Naive B cell (primary cell): ENCODE measurements at places on chromosomes 11 and 22. TPM values are rescaled to one million over a fixed set of nuclear protein-coding genes. Genes with fewer than 3 reads are reported as not detected.

PDE2A gene
- polyA plus RNA-seq = not detected

CHRNA10 gene
- 0.27 TPM for polyA plus RNA-seq

DHCR7 gene
- 16.5 TPM for polyA plus RNA-seq

RHBDD3 gene
- polyA plus RNA-seq = 2.9 TPM

MUC2 gene
- not detected for polyA plus RNA-seq

ZNRF3 gene
- 0.15 TPM for polyA plus RNA-seq

HTR3A gene
- polyA plus RNA-seq = 5.2 TPM

MS4A7 gene
- polyA plus RNA-seq = 31.5 TPM

VSTM5 gene
- polyA plus RNA-seq = not detected

DNA sequence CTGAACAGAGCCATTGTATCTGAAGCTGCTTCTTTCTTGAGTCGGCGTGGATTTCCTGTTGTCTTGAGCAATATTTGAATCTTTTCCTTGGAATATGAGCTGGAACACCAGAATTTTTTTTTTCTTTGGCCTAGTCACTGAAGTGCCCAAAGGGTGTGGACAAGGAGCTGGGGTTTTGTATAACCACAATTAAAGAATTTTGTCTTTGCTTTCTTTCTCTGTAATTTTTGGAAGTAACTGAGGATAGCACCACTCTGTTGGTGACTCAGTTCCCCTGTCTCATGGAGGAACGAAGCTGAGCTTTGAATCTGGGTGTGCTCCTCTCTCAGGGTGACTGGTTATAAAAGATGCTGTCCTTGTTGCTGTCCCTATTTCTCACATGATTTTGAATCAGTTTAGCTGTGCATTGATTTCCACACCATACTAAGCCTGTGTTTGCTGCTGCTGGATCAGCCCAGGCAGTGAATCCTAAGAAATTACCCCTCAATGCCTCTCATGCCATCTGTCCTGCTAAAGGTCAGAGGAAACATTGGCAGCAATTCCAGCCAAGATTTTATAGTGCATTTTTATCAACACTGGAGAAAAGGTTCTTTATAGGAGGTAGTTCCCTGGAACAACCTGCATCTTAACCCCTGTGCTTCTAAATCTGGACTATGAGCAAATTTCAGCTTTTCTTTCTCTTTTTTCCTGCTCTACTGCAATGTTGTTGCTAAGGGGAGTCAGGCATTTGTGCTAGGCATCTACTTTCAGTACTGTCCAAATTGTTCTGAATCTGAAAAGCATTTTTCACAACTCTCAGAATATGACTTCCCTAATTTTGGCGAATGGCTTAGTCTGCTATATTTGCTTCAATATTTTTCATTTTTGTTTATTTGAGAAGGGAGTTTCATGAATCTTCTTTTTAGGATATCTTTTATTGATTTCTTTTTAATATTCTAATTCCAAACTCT is 540.8 kb downstream of the SOX6 start:
- no peak overlapping the region for H3K4me3 ChIP-seq
- no peaks in the 10 kb centered on the region for H3K4me1 ChIP-seq
- no peak for DNase-seq
- no peaks in the 10 kb centered on the region for H3K36me3 ChIP-seq
- H3K27ac ChIP-seq = no peak overlapping the region
- peaks cover 8% of the 10 kb centered on the region for H3K27me3 ChIP-seq

GRCh38 chr11:6856871-6857270 is 6.0 kb upstream of the OR10A2 start:
- no peak overlapping the region for H3K27ac ChIP-seq
- H3K4me3 ChIP-seq = no peak overlapping the region
- H3K4me1 ChIP-seq = no peaks in the 10 kb centered on the region
- no peak for DNase-seq
- H3K27me3 ChIP-seq = no peaks in the 10 kb centered on the region

DNA sequence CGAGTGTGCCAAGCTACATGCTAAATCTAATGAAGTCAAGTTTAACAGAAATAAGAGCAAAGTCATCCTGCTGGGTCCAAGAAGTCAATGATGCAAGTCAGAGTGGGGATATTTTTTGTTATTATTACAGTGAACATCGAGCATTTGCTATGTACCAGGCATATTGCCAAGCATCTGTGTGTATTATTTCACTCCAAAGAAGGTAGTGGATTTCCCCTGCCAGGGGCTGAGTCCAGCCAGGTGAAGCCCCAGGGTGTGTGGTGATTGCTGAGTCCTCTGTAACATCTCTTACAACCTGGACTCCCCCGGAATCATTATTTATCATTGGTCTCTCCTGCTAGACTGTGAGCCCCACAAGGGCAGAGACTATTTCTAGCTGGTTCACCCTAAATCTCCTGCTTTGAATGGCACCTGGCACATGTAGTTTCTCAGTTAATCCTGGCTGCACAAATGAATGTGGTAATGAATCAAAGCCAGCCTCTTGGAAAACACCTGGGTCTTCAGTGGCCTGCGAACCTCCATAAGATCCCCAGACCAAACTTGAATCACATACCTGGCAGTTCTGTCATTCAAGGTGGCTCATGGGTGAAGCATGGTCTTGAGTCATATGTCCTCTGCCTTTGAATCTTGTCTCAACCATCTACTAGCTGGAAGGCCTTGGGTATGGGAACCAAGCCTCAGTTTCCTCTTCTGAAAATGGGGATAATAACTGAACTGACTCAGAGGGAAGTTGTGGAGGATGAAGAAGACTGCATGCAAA is 549.2 kb downstream of the MIAT start:
- no peaks in the 10 kb centered on the region for H3K36me3 ChIP-seq
- peak overlapping the region; percentile 27 for H3K4me3 ChIP-seq
- H3K27me3 ChIP-seq = peaks cover 9% of the 10 kb centered on the region
- DNase-seq = no peak

GRCh38 chr22:27113211-27113635 is 455.8 kb downstream of the MIAT start:
- H3K36me3 ChIP-seq = peaks cover 8% of the 10 kb centered on the region
- DNase-seq = no peak
- H3K4me3 ChIP-seq = no peak overlapping the region
- no peaks in the 10 kb centered on the region for H3K4me1 ChIP-seq
- H3K27me3 ChIP-seq = peaks cover 22% of the 10 kb centered on the region
- no peak overlapping the region for H3K27ac ChIP-seq

- peaks cover 56% of the 10 kb centered on the region for H3K4me1 ChIP-seq
- peaks cover 10% of the 10 kb centered on the region for H3K36me3 ChIP-seq
- H3K27ac ChIP-seq = peak overlapping the region; percentile 100
- no peaks in the 10 kb centered on the region for H3K27me3 ChIP-seq
- no peak for DNase-seq
These were observed 21.4 kb downstream of the CD44 start for GRCh38 chr11:35160246-35160824.

GRCh38 chr22:33652615-33653014 is 267.7 kb downstream of the LARGE1 start:
- peaks cover 63% of the 10 kb centered on the region for H3K36me3 ChIP-seq
- H3K27ac ChIP-seq = no peak overlapping the region
- H3K4me3 ChIP-seq = no peak overlapping the region
- no peaks in the 10 kb centered on the region for H3K27me3 ChIP-seq

- H3K4me1 ChIP-seq = no peaks in the 10 kb centered on the region
- H3K4me3 ChIP-seq = no peak overlapping the region
- H3K27me3 ChIP-seq = peaks cover 21% of the 10 kb centered on the region
- H3K27ac ChIP-seq = no peak overlapping the region
These were observed 121.6 kb downstream of the LDLRAD3 start for GRCh38 chr11:36065436-36065835.

DNA sequence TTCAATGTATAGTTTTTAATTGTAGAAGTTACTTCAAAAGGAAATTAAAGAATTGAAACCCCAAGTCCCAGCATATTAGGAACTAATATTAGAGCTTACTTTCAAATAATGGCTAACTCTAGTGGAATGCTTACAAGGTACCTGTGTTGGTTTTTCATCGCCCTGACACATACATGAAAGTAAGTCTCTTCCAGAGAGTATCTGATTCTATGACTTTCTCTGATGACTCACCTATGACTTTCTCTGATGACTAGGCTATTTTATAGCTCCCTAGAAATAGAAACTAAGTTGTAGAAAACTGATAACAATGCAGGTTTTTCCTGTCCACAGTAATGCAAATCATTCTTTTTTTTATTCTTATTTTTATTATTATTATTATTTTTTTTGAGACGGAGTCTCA is 33.6 kb upstream of the MMP7 start:
- H3K27ac ChIP-seq = peak overlapping the region; percentile 42
- no peak for DNase-seq
- H3K4me3 ChIP-seq = no peak overlapping the region
- no peaks in the 10 kb centered on the region for H3K27me3 ChIP-seq
- peaks cover 43% of the 10 kb centered on the region for H3K4me1 ChIP-seq
- peaks cover 5% of the 10 kb centered on the region for H3K36me3 ChIP-seq

DNA sequence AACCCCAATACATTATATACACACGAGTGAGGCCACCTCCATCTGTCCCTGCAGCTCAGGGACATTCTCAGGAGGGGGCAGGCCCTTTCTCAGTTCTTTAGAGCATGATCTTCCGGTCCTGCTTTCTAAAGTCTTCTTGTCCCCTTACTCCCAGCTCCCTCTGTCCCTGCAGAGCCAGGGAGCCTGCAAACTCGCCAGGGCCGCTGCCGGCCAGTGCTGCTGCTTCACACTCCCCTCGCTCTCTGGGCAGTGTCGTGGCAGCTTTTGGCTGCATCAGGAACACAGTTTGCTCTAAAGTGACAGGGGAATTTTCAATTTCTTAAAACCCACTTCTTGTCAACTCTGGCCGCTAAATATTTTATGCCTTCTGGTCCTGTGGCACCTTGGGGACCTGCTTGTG is 130.1 kb upstream of the NARS2 start:
- H3K27ac ChIP-seq = no peak overlapping the region
- H3K27me3 ChIP-seq = peaks cover 16% of the 10 kb centered on the region
- no peaks in the 10 kb centered on the region for H3K36me3 ChIP-seq
- no peak for DNase-seq
- H3K4me3 ChIP-seq = no peak overlapping the region
- H3K4me1 ChIP-seq = no peaks in the 10 kb centered on the region

DNA sequence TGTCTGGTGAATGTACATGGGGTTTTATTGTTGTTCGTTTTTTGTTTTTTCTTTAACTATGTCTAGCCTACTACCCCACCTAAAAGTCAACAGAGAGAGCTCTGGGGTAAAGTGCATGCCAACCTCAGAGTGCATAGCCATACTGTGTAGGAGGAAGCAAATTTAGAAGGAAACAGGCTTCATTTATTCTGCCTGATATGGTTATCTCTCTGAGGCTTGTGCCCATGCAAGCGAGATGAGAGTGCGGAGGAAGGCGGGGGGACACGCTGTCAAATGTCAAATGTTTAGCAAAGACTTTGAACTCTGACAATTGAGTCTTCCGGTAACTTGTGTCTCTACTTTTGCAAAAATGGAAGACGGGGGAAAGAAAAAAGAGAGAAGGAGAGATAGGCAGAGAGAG is 295.5 kb downstream of the ETS1 start:
- H3K36me3 ChIP-seq = no peaks in the 10 kb centered on the region
- H3K4me3 ChIP-seq = peak overlapping the region; percentile 59
- peak; percentile 79 for DNase-seq
- peaks cover 78% of the 10 kb centered on the region for H3K4me1 ChIP-seq

- peak overlapping the region; percentile 80 for H3K27ac ChIP-seq
- peaks cover 15% of the 10 kb centered on the region for H3K27me3 ChIP-seq
- DNase-seq = no peak
- no peaks in the 10 kb centered on the region for H3K36me3 ChIP-seq
- peaks cover 36% of the 10 kb centered on the region for H3K4me1 ChIP-seq
These were observed 8.7 kb upstream of the GDPD5 start for GRCh38 chr11:75534259-75535069.

GRCh38 chr11:87322568-87322967 is 284.8 kb downstream of the TMEM135 start:
- no peaks in the 10 kb centered on the region for H3K36me3 ChIP-seq
- H3K4me1 ChIP-seq = no peaks in the 10 kb centered on the region
- no peak overlapping the region for H3K4me3 ChIP-seq
- H3K27ac ChIP-seq = no peak overlapping the region

DNA sequence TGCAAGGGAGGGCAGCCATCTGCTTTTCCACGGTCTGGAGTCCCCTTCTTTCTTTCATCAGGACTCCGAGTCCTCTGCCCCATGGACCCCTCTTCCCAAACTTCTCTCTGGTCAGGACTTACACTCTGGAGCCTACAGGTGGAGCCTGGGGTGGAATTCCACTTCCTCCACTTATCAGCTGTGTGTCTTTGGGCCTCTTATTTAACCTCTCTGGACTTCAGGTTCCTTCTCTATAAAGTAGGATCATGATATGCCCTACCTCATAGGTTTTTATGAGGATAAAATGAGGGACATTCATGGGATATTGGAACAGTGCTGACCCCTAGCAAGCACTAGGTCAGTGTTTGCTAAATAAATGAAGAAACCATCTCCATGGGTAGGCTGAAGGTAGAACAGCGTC is 1.7 kb downstream of the LINC01488 start:
- H3K27ac ChIP-seq = no peak overlapping the region
- no peak for DNase-seq
- peaks cover 6% of the 10 kb centered on the region for H3K27me3 ChIP-seq
